ENCODE measurements at places on chromosomes 13 and 19.

- DNase-seq = no peak
These were observed 4.8 kb downstream of the MKNK2 start for GRCh38 chr19:2046046-2046907.

GRCh38 chr19:19820774-19821320 lies 703 bp downstream of the ZNF506 start:
- no peak for DNase-seq

GRCh38 chr19:4831304-4831978 lies at the start of gene TICAM1:
Gene TICAM1, minus strand, starts transcription at chr19:4831712. Its CDS starts 13,335 bp downstream, at chr19:4818377.
- DNase-seq = no peak

DNA sequence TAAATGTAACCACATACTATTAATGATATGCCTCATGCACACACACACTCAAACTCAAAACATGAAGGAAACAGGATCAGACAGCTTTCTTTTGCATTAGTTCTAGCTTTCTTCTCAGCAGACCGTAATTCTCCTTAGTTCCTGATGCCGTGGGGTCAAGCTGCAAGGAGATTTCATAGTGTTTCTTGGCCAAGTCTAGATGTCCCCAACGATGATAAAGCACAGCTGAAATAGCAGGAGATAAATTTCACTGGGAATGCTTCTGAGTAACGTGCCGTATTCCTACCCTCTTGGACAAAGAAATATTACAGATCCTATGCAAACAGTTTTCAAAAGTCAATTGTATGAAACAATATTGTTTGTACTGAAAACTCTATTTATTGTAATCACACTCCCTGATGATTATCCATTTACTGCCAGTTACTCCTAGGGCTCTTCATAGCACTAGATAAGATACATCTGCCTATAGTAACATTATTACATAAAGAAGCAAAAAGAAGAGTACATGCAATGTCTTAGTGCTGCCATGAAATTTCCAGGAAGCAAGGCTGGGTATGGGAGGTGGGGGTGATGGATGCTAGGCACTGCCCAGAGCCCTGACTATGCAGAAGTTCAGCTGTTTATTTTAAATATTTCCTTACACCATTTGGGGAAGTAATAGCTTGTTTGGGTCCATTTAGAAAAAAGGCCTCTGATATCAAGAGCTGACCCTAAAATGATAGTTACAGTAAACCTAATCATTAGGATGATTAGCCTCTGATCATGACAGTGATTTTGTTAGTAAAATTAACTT lies 16.5 kb upstream of the GGACT start:
- DNase-seq = no peak

- DNase-seq = no peak
These were observed 629 bp upstream of the LRRC63 start for GRCh38 chr13:46211116-46211482.

DNA sequence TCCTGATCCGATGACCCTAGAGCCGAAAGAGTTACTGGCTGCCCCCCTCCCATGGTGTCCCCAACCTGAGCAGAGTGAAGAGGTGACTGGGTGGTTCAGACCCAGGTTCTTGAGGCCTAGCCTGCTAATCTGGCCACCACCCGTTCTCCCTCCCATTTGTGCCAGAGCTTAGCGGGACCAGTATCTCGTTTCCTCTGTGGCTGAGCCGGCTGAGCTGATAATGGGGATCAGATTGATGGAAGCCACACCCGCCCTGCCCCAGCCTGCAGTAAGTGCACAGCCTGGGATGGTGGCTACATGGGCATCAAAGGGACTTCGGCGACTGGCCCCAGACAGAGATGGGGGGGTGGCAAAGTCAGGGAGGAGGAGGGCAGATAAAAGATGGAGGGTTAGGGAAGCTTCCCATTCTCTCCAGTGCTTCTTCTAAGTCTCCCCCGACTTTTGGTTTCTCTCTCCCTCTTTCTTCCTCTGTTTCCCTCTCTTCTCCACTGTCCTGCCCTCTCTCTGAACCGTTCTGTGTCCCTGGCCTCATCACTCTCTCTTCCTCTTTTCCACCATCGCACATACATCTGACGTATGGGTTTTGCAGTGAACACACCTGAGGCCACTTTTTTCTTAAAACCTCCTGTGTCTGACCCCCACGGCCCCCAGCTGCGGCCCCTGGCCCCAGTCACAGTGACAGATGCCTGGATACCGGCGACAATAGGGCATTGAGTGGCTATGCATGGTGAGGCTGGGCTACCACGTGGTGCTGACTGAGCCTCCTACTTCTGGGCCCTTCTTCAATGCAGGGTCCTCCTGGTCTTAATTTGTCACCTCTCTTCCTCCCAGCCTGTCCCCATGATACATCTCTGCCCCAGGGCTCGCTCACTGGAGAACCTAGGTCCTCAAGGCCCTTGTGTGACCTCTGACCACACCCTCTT lies 2.4 kb downstream of the ELAVL3 start:
- DNase-seq = no peak

GRCh38 chr13:103033999-103034398 lies 32.2 kb downstream of the SLC10A2 start:
- DNase-seq = no peak

DNA sequence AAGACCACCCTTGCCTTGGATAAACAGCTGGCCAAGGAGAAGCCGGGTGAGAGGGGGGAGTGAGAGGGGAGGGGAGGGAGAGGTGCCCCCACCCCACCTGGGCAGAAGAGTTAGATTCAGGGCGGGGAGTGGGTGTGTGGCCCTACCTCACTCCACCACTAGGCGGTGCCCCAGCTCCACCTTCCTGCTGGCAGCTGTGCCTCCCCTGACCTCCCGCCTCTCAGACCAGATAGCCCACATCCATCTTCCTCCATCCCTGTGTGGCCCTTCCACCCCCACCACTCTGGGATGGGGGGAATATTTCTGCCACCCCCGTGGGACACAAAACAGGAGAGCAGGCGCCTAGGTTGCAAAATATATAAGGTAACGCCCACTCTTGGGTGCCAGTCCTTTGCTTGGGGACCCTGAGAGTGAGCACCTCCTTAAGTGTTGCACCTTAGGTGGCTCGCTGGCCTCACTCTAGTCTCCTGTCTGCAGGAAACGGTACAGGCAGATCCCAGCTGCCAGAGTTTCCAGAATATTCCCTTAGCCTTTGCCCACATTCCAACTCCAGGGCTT lies 13.8 kb upstream of the EHD2 start:
- DNase-seq = peak; percentile 28

- DNase-seq = peak; percentile 4
These were observed 9.5 kb upstream of the LILRB4 start for GRCh38 chr19:54653181-54653809.

- DNase-seq = no peak
These were observed 1.2 kb upstream of the GPX4 start for GRCh38 chr19:1102407-1103131.

- DNase-seq = no peak
These were observed 32.8 kb downstream of the IGFL2 start for GRCh38 chr19:46180701-46181387.

DNA sequence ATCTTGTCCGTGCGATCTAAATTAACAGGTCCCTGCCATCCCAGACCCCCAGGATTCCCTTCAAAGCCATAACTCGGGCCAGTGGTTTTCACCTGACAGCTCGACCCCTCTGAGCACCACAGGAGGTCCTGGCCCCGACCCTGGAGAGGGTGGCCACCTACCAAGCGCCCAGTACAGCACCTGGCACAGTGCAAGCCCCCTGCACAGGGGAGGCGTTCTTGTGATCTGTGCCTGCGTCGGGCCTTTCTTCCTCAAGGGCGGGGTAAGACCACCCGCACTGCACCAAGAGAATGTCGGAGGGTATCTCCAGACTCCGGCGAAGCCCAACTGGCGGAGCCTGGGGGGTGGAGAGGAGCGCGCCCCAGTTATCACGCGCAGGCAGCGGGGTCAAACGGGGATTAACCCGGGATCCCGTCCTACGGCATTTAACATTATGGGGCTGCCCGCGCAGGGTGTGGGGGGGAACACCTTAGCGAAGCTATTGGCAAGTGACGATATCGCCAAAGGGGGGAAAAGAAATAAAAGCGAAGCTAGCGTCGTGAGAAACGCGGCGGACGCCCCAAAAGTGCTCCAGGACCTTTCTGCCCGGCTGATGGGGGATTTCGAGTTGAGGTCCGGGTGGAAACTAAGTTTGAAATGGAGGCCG lies 1.3 kb upstream of the HNRNPL start:
- no peak for DNase-seq

GRCh38 chr13:71727042-71727441 lies 140.0 kb downstream of the DACH1 start:
- no peak for DNase-seq

GRCh38 chr13:77891041-77891440 lies 27.6 kb downstream of the EDNRB start:
- DNase-seq = no peak

DNA sequence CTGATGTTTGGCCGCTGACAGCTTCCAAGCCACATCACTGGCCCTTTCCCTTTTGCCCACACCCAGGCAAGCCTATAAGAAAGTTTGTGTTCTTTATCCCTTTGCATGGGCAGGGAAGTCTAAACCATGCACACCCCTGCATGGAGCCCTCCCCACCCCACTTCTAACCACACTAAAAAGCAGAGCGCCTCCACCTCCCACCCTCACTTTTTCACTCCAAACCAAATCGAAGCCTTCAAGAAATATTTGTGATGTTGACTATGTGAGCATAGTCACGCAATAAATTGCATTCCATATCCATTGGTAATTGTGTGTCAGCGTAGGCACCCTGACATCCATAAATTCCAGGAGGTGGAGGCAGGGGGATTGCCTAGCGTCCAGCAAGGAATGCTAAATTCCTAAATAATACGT lies 104.4 kb upstream of the LSM14A start:
- DNase-seq = no peak

DNA sequence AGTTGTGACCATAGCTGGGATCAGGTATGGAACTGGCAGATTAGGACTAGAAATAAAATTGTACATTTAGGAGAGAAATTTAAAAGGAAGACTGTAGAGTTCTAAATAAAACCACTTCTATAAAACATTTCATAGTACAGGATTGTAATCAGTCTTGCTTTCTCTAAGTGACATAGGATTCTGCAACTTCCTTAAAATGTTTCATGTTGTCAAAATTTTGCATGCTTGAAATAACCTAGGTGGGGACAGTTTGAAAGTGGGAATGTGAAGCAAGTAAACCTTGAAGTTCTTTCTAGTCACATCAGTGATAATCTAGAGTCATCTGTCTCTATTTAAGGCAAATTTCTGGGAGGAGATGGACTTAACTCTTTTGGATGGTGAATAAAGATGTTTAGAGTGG lies 6.7 kb downstream of the TM9SF2 start:
- no peak for DNase-seq

DNA sequence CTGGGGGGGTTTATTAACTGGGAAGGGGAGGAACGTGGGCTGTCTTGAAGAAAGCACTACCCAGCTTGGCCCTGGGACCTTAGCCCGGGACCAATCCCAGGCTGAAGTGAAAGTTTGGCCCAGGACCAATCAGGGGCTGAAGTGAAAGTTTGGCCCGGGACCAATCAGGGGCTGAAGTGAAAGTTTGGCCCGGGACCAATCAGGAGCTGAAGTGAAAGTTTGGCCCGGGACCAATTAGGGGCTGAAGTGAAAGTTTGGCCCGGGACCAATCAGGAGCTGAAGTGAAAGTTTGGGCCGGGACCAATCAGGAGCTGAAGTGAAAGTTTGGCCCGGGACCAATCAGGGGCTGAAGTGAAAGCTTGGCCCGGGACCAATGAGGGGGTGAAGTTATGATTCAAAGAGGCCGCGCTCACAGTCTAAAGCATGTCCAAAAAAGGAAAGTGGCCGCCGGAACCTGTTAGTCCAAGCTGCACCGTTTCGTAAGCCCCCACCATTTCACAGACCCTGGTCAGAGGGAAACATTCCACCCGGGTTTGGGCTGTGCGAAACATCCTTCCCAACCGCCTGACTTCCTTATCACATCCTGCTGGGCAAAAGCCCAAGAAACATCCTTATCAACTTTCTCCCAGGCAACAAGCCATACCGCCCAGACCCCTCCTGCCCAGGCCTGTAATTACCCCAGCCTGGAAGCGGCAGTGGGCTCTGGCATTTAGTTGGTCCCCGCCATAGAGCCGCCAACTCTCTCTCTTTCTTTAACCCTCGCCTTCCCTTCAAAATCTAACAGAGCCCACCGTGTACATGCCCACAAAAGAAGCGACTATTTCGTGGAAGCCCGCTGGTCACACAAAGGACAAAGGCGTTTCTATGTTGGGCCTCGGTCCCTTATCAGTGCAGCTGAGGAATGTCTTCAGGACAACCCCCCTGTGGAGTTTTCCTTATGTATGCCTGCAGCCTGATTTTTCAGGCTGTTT lies 1.1 kb downstream of the ZNF850 start:
- DNase-seq = no peak

DNA sequence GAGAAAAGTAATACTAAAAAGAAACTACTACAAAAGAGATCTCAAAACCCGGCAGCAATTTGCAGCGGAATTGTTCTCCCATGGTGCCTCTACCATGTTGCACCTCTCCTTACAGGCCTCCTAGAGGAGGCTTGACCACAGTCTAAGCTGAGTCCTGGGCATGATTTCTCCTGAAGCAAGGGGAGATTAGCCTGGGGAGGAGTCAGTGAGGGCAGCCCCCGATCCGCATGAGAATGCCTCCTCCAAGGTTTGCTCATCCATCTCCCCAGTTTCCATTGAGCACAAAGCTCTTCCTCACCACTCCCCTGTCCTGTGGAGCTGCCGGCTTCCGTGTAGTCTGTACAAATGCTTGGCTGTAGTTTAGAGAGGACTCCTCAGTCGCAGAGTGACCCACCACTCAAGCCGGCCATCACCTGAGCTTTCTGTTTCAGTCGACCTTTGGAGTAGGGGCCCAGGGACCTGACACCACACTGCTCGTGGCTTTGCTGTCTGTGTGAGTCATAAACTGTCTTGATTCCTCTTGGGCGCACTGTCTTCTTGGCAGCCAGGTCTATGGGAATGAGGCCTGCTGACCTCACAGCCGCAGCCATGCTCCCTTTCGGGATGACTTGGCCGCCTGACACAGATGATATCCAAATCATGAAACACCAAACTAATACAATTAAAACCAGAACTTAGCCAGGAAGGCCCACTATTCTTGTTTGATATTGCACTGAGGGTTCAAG lies 72.3 kb downstream of the C1QTNF9 start:
- DNase-seq = no peak

GRCh38 chr13:110318920-110319319 lies 11.8 kb downstream of the COL4A2 start:
- no peak for DNase-seq

- DNase-seq = no peak
These were observed 8.9 kb upstream of the SLC15A1 start for GRCh38 chr13:98761126-98761985.

GRCh38 chr13:42064966-42065365 lies 16.5 kb downstream of the DGKH start:
- DNase-seq = no peak

GRCh38 chr19:49058562-49058961 lies 1.0 kb upstream of the CGB7 start:
- DNase-seq = no peak

DNA sequence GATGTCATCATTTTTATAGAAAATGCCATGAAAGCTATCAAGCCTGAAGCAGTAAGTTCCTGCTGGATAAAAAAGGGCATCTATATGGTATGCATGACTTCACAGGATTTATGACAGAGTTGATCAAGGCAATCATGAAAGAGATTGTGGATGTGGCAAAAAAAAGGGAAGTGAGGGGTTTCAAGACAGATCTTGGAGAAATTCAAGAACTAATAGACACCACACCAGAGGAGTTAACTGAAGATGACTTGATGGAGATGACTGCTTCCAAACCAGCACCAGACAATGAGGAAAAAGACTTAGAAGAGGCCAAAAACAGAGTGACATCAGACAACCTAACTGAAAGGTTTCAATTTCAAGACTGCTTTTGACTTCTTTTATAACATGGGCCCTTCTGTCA lies 691.1 kb upstream of the SLC10A2 start:
- DNase-seq = no peak
